ENCODE measurements at places on chromosomes 1 and 21. TPM values are rescaled to one million over a fixed set of nuclear protein-coding genes. Genes with fewer than 3 reads are reported as not detected.

DNA sequence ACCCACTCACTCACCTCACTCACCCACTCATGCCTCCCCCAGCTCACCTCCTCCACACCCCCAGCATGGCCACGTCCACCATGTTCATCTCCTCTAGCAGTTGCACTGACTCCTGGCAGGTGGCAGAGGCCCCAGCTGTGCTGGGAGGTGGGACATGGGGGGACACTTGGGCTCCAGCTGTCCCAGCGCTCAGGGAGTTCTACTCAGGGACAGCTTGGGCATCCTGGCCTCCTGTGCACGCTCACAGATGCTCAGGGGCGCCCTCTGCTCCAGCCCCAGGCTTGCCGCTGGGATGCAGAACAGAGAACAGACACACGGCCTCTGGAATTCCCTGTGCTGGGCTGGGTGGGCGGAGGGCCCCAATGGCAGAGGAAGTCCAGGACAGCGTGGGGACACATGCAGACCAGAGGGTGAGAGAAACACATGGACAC, 5.2 kb downstream of the KRTAP10-8 start:
- H3K4me3 ChIP-seq: no peak overlapping the region
- H3K4me1 ChIP-seq: no peaks in the 10 kb centered on the region
- H3K27me3 ChIP-seq: peaks cover 8% of the 10 kb centered on the region

DNA sequence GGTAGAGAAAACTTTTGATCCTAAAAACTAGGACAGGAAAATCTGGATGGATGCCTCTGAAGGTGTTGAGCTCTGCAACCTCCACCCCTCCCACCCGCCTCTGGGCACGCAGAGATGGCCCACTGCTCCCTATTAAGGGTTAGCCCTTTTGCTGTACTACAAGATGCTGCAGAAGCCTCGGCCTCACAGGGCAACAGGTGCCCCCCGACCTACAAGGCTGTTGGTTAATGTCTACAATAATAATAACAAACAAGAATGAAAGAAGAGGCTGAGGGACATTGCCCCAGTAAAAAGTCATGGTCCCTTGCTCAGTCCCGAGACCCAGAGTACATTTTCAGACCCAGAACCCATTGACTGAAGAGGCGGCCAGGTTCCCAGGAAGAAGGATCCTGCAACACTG, 7.5 kb upstream of the DESI2 start:
- peaks cover 3% of the 10 kb centered on the region for H3K36me3 ChIP-seq
- H3K4me3 ChIP-seq: no peak overlapping the region
- no peaks in the 10 kb centered on the region for H3K4me1 ChIP-seq

SDHB gene
- total RNA-seq: 58.6 TPM

DNA sequence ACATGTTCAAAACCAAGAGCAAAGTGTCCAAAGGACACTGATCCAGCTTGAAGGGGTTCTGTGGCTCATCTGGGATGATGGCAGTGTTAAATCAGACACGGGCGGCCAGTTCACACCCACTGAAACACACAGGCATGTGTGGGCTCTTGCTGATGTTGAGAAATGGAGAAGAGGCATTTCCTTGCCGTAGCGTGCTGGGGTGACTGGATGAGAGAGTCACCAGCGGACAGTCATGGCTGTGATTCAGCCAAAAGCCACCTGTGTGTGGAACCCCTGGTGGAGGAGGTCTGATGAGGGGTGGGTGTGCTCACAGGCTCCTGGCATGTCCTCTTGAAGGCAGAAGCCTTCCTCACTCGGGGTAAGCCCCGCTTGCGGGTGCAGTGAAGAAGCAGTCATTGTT, 7.2 kb downstream of the C1orf35 start:
- no peaks in the 10 kb centered on the region for H3K27me3 ChIP-seq
- H3K4me1 ChIP-seq: peaks cover 7% of the 10 kb centered on the region
- peaks cover 45% of the 10 kb centered on the region for H3K36me3 ChIP-seq
- peak overlapping the region; percentile 43 for H3K27ac ChIP-seq

GRCh38 chr1:43565600-43566360, 35.1 kb downstream of the PTPRF start:
- H3K4me1 ChIP-seq: peaks cover 39% of the 10 kb centered on the region
- peak overlapping the region; percentile 64 for H3K4me3 ChIP-seq
- peak; percentile 61 for DNase-seq
- no peaks in the 10 kb centered on the region for H3K27me3 ChIP-seq

GRCh38 chr1:172770071-172770470, 111.2 kb downstream of the FASLG start:
- no peaks in the 10 kb centered on the region for H3K27me3 ChIP-seq
- DNase-seq: no peak
- no peaks in the 10 kb centered on the region for H3K4me1 ChIP-seq
- no peak overlapping the region for H3K4me3 ChIP-seq

PPIE gene
- total RNA-seq: 56.2 TPM

ACTL8 gene
- total RNA-seq: not detected

DNA sequence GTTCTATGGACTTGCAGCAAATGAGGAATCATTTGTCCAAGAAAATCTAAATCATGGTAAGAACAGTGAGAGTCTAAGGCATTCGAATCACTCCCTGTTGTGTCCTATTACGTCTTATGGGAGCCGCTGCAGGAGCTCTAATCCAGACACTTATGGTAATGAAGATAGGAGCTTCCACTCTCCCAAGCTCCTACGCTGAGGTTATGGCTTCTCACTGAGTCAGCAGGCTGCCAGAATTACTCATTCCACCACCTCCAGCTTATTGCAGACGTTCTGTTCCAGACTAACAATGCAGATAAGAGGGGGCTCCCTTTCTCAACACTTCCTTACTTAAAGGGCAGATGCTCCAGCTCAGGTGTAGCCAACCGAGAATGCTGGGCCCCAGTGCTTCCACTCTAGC, 212.6 kb downstream of the GREM2 start:
- no peak overlapping the region for H3K4me3 ChIP-seq
- no peaks in the 10 kb centered on the region for H3K27me3 ChIP-seq
- H3K27ac ChIP-seq: no peak overlapping the region
- DNase-seq: no peak

YOD1 gene
- 15.2 TPM for total RNA-seq

CD53 gene
- total RNA-seq: not detected

DNA sequence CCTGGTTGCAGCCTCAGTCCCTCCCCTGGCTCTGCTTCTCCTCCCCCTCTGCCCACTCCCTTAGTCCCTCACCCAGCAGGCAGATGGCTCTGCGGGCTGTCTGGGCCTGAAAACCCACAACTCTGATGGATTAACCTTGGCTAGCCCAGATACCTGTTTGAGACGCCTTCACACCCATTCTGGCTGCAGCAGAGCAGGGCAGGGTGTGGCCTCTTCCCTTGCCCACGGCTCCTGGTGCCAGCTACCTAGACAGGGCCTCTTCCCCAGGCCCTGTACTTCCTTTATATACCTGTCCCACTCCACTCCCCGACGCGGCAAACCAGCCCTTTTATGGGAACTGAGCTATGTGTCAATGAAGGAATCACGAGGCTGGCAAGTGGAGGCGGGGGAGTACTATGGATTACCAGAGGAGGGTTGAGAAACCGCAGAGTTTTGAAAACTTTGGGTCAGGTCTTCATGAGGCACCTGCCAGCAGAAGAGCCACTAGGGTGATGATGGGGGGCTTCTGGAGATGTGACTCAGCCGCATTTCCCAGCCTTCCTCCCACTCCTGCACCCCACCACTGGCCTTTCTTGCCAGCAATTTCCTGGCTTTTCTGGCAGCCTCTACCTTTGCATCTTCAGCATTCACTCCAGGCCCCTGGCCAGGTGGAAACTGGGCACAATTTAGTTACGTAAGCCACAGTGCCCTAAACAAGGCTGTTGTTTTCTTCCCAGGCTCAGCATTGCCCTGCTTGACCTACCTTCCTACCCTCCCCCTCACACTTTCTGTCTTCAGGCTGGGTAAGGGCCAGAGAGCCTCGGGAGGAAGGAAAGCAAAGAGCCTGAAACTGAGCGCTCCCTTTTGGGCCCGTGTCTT, at the start of gene CHI3L1:
Gene CHI3L1, minus strand, starts transcription at position 259 of the 858 bp plus-strand sequence. Its CDS starts 81 bp downstream, at position 178.
- no peaks in the 10 kb centered on the region for H3K27me3 ChIP-seq
- peaks cover 28% of the 10 kb centered on the region for H3K4me1 ChIP-seq
- H3K4me3 ChIP-seq: no peak within 1 kb of the TSS
- H3K27ac ChIP-seq: peak within 1 kb of the TSS; percentile 71
- DNase-seq: no peak

DNA sequence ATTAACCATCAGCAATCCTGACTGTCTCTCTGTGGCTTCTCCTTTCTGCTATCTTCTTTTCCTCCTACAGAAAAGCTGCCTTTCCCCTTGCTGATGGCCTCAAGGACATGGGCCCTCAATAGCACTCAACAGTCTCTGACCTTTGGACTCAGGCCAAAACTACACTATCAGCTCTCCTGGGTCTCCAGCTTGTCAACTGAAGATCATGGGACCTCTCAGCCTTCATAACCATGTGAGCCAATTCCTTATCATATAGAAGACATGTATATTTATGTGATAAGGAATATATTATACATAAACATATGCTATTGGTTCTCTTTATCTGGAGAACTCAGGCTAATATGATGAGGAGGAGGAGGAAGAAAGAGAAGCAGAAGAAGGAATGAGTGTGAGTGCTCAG, 91.8 kb upstream of the GJB5 start:
- H3K27ac ChIP-seq: no peak overlapping the region
- peaks cover 20% of the 10 kb centered on the region for H3K27me3 ChIP-seq
- no peaks in the 10 kb centered on the region for H3K4me1 ChIP-seq
- H3K36me3 ChIP-seq: no peaks in the 10 kb centered on the region

DNA sequence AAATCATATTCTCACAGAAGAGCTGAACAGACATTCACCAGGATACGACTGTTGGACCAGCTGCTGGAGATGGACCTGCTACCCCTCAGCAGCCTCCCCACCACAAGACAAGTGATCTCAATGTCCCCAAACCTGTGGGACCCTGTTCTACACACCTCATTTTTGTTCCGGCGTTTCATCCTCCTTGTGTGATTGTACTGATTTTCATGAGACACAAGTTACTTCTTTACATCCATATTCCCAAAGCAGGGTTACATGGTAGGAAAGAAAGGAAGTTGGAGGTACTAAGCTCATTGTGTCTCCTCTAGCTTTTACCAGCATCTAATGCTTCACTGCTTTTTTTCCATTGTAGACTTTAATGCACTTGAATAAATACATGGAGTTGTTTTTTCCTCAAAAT, 8.7 kb downstream of the ADAMTS1 start:
- no peak for DNase-seq
- no peaks in the 10 kb centered on the region for H3K27me3 ChIP-seq
- no peak overlapping the region for H3K4me3 ChIP-seq
- peaks cover 21% of the 10 kb centered on the region for H3K4me1 ChIP-seq
- peaks cover 21% of the 10 kb centered on the region for H3K36me3 ChIP-seq

- H3K36me3 ChIP-seq: no peaks in the 10 kb centered on the region
- peaks cover 58% of the 10 kb centered on the region for H3K27me3 ChIP-seq
- DNase-seq: no peak
- peaks cover 3% of the 10 kb centered on the region for H3K4me1 ChIP-seq
These were observed 149.4 kb upstream of the ZC3H12A start for GRCh38 chr1:37325010-37325409.

DNA sequence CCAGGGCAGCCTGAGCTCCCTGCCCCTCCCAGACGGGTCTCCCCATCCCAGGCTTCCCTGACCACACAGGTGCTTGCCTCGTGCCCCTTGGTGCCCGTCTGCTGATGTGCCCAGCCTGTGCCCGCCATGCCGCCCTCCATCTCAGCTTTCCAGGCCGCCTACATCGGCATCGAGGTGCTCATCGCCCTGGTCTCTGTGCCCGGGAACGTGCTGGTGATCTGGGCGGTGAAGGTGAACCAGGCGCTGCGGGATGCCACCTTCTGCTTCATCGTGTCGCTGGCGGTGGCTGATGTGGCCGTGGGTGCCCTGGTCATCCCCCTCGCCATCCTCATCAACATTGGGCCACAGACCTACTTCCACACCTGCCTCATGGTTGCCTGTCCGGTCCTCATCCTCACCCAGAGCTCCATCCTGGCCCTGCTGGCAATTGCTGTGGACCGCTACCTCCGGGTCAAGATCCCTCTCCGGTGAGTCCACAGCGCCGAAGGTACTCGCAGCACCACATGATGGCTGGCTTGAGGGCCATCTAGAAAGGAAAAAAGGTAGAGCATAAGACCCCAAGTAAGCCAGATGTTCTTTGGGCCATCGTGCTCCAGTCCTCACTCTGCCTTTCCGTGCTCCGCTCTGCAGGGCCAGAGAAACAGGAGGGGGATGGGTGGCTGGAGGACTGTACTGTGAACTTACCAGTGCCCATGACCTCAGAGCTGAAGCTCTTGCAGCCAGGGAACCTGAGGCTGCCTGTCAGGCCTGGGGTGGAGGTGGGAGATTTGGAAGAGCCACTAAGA, 1.4 kb downstream of the ADORA1 start:
- H3K4me1 ChIP-seq: peaks cover 16% of the 10 kb centered on the region
- peaks cover 53% of the 10 kb centered on the region for H3K27me3 ChIP-seq
- no peak for DNase-seq
- no peak overlapping the region for H3K27ac ChIP-seq
- H3K4me3 ChIP-seq: peak overlapping the region; percentile 39

CASZ1 gene
- total RNA-seq: 2.6 TPM

- no peak overlapping the region for H3K4me3 ChIP-seq
- H3K4me1 ChIP-seq: peaks cover 19% of the 10 kb centered on the region
- H3K27ac ChIP-seq: no peak overlapping the region
- no peak for DNase-seq
These were observed 340.9 kb downstream of the MATN1 start for GRCh38 chr1:30382496-30382895.

DNA sequence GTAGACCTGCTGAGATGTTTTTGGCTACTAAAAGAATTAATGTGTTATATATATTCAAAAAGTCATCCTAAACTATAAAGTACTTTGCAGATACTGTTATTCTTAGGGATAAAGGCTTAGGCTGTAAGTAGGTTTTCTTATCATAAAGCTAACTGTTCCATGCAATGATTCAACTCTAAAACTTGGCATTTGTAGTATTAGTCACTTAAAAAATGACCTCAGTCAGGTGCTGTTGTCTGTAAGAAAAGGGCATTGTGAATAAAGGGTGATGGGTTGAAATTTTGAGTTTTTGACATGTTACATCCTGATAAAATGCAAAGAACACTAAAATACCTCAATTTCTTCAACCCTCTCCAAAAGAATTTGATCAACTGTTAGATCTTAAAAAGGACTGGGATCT, 32.9 kb downstream of the ADCY10 start:
- H3K27ac ChIP-seq: no peak overlapping the region
- no peaks in the 10 kb centered on the region for H3K27me3 ChIP-seq
- no peaks in the 10 kb centered on the region for H3K4me1 ChIP-seq
- no peak for DNase-seq
- H3K4me3 ChIP-seq: no peak overlapping the region

DNA sequence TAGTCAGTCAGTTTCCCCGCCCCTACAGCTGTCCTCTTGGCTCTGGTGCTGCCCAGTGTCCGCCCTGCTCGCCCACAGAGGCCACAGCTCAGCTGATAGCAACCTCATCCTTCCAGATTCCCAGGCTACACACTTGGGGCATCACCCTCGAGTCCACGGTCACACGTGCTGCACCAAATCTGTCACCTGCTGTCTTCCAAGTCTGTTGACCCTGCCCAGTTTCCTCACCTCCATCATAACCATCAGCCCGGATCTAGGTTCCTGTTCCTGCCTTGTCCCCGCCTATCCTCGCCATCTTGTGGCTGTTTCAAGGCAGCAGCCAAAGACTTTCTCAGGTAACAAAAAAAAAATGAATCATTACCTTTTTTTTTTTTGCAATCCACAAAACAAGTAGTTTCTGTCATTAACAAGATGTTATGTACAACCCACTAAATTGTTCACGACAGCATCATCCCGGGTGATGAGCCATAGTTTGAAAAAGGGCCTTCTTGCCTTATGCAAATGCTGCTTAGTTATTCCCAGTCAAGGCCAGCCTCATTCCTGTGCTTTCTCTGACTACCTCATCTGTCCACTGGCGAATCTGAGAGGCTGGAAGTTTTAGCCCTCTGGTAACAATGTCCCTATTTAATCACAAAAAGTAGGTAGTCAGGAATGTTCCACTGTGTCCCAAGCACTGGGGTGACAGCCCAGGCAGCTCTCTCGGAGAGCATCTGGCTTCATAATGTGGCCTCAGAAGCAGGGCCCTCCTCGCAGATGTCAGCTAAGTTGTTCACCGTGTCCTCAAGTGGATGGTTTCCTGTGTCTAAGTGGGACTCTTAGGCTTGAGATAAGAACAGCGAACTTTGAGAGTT, 4.9 kb upstream of the MIIP start:
- no peaks in the 10 kb centered on the region for H3K27me3 ChIP-seq
- H3K36me3 ChIP-seq: peaks cover 14% of the 10 kb centered on the region
- H3K27ac ChIP-seq: peak overlapping the region; percentile 55

All from neural crest cell (in vitro differentiated cells).